Stimulated activated CD4-positive, alpha-beta T cell treated with anti-CD3 and anti-CD28 coated beads, Interleukin-1b, Interleukin-23, amount 100 ng/mL, for 4 hours (primary cell): ENCODE measurements at places on chromosomes 7 and 10.

DNA sequence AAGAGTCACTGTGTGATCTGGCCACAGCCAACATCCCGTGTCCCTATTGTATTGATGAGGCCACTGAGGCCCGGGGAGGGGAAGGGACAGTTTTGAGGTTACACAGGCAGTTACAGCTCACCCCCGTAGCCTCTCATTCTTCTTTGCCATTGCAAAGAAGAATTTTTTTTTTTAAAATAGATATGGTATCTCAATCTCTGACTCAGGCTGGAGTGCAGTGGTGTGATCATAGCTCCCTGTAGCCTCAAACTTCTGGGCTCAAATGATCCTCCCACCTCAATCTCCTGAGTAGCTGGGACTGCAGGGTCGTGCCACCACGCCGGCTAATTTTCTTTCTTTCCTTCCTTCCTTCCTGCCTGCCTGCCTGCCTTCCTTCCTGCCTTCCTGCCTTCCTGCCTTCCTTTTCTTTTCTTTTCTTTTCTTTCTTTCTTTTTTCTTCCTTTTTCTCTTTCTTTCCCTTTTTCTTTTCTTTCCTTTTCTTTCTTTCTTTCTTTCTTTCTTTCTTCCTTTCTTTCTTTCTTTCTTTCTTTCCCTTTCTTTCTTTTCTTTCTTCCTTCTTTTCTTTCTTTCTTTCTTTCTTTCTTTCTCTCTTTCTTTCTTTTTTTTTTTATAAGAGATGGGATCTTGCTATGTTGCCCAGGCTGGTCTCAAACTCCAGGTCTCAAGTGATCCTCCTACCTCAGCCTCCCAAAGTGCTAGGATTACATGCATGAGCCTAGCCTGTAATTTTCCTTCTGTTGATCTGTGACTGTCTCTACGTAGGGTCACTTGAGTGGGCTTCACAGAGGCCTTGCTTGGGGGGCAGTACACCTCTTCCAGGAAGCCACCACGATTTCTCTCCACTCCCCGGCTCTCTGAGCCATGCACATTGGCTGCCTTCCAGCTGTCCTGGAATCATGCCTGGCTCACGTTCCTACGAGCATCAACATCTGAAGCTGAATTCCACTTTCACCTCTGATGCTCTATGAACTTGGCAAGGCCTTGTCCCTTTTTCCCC lies 31.3 kb downstream of the TMEM270 start:
- DNase-seq, result no peak

GRCh38 chr10:397321-398068 lies 262.2 kb downstream of the ZMYND11 start:
- DNase-seq, result no peak

- DNase-seq, result no peak
These were observed 487.6 kb downstream of the ARL4A start for GRCh38 chr7:13174991-13175390.

- DNase-seq, result no peak
These were observed 590.2 kb downstream of the SH2D4B start for GRCh38 chr10:81127931-81128330.

DNA sequence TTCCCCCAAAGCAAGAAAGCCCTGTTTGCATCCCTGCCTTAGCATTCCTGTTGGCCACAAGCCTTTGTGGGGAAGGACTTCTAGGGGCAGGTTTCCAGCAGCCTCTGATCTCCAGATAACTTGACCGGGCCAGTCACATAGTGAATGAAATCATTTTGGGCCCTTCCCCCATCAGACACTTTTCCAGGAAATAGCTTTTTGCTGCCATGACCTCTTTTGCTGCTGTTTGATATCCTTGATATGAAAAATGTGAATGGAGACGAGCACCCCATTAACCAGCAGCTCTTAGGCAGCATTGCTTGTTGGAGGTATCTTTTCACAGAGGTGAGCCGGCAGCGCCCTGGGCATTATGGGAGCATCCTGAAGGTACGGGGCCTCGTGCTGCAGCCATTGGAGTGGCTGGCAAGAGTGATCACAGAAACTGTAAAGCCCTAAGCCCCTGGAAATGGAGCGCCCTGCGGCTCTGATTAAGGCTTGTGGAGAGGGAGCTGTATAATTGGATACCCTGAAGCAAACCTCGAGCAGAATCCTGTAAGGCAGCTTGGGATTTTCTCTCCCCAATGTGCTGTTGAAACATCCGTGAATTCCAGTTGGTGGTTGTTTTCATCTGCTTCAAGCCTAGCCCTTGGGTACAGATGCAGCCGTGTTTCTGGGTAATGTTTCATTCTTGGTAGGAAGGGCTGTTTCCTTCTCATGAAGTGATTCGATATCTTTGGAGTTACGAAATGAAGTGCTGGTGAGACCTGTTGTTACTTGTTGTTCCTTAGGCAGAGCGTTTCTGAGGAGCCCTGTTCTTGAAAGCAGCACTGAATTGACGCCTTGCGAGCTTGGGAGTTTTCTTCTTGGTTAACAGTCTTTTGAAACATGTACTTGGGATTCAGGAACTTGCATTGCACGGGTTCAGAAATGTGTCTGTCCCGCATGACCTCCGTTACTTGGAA lies 179.0 kb downstream of the PTEN start:
- DNase-seq, result no peak

- DNase-seq, result no peak
These were observed 165.9 kb upstream of the PPP1R3A start for GRCh38 chr7:114084472-114085312.

DNA sequence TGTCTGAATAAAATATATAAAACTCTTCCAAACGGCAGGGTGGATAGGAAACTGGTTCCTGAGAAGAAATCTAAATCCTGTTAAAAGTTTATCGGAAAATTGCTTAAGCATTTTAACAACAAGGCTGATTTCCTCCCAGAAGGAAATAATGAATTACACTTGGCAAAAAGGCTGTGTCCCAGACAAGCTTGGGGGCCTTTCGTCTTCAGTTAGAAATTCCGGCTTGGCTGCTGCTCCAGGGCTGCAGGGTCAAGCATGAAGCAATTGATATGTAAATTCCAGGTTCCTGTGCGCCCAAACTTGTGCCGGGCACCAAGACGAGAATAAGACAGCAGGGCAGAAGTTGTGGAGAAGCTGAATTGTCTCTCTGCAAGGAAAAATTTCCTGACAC lies 38.0 kb upstream of the LBX1 start:
- no peak for DNase-seq

GRCh38 chr10:110076559-110077318 lies 69.0 kb downstream of the ADD3 start:
- no peak for DNase-seq

- no peak for DNase-seq
These were observed 376.9 kb upstream of the LRGUK start for GRCh38 chr7:133750287-133750686.

- DNase-seq, result no peak
These were observed 38.3 kb downstream of the MACROH2A2 start for GRCh38 chr10:70090951-70091350.

- DNase-seq, result no peak
These were observed 1106.2 kb downstream of the NRG3 start for GRCh38 chr10:82981137-82981723.

DNA sequence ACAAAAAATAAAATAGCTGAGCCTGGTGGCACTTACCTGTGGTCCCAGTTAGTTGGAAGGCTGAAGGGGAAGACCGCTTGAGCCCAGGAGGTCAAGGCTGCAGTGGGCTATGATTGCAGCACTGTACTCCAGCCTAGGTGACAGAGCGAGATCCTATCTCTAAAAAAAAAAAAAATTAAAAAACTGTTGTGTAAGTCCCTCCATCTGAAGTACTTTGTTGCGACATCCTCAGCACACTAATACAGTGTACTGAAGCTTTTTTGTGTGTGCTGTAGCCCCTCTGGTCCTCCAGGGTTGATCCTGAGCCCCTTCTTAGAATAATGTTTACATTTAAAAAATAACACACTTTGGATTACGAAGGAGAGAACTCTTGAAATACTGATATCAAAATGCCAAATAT lies 71.3 kb downstream of the PFKFB3 start:
- no peak for DNase-seq

GRCh38 chr7:30789334-30789711 lies 18.1 kb downstream of the MINDY4 start:
- no peak for DNase-seq

- DNase-seq, result no peak
These were observed 131.0 kb upstream of the C1GALT1 start for GRCh38 chr7:7051206-7051877.

GRCh38 chr10:61279400-61279799 lies 173.8 kb downstream of the TMEM26 start:
- no peak for DNase-seq

DNA sequence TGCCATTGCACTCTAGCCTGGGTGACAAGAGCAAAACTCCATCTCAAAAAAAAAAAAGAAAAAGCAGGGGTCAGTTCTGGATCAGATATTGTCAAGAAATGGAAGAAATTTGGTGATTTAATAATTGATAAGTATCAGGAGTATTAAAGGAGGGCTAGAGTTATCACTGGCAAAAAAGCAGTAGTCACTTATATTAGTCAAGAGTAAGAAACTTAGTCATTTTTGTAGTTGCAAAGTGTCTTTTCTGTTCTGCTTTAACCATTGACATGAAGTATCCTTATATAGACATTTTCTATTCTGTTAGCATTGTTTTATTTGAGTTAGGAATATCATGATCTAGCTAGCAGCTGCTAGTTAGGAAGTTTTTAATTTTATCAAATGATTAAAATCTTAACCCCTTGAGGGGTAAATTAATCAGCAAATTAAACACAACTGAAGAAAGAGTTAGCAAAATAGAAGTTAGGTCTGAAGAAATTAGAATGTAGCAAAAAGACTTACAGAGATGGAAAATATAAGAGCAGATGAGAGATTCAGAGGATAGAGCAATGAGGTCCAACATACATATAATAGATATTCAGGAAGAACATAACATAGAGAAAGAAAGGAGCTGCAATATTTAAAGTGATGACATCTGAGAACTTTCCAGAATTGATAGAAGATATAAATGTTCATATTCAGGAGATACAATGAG lies 7.3 kb upstream of the CCDC6 start:
- no peak for DNase-seq

- DNase-seq, result peak; percentile 60
These were observed 723 bp downstream of the MTURN start for GRCh38 chr7:30135301-30136116.

GRCh38 chr10:131726076-131726880 lies 174.5 kb upstream of the PPP2R2D start:
- no peak for DNase-seq

- no peak for DNase-seq
These were observed 136.4 kb downstream of the CDC14C start for GRCh38 chr7:49060743-49061142.

DNA sequence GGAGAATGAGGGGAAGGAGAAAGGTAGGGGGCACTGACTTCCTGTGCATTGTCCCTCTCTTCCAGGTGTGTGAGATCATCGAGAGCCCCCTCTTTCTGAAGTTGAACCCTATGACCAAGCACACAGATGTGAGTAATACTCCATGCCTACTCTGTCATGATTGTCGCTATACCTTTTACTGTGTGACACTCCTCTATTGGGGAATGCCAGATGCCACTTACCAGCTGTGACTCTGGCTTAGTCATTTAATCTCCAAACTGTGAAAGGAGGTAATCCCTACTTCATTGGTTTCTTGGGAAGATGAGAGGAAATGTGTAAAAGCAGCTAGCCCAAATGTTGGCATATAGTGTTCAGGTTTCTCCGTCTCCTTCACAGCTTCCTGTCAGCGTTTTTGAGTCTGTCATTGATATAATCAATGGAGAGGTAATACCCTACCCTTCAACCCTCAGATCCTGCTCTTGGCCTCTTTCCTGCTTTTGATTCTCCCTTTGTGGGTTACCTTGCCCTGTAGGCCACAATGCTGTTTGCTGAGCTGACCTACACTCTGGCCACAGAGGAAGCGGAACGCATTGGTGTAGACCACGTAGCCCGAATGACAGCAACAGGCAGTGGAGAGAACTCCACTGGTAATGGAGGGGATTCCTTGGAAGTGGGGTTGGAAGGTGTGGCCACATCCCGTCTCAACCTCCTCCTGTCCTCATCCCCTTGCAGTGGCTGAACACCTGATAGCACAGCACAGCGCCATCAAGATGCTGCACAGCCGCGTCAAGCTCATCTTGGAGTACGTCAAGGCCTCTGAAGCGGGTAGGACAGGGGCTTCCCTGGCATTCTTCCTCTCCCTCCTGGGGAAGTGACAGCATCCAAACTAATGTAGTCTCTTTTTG lies 2.0 kb downstream of the COPS6 start:
- DNase-seq, result no peak

DNA sequence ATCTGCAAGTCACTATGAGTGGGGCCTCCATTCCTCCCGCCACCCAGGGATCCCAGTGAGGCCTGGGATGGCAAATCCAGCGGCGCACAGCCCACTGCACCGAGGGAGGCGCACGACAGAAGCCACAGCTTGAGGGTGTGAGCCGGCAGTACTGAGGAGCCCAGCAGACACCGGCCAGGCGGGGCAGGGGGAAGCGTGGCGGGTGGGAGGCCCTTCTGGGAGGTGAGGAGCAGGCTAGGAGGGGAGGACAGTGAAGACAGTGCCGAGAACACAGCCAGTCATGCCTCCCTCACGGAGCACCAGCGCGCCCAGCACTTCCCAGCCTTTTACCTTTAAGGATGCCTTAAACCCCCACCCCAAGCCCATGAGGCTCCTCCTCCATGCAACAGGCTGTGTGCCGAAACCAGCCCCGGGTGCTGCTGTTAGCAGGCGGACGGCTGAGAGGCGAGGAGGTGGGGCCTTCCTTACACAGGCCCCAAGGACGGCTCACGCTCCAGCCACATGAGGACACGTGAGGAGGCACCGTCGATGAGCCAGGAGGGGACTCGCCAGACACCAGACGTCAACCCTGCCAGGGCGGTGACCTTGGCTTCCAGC lies 258.5 kb downstream of the PTPRN2 start:
- DNase-seq, result no peak

DNA sequence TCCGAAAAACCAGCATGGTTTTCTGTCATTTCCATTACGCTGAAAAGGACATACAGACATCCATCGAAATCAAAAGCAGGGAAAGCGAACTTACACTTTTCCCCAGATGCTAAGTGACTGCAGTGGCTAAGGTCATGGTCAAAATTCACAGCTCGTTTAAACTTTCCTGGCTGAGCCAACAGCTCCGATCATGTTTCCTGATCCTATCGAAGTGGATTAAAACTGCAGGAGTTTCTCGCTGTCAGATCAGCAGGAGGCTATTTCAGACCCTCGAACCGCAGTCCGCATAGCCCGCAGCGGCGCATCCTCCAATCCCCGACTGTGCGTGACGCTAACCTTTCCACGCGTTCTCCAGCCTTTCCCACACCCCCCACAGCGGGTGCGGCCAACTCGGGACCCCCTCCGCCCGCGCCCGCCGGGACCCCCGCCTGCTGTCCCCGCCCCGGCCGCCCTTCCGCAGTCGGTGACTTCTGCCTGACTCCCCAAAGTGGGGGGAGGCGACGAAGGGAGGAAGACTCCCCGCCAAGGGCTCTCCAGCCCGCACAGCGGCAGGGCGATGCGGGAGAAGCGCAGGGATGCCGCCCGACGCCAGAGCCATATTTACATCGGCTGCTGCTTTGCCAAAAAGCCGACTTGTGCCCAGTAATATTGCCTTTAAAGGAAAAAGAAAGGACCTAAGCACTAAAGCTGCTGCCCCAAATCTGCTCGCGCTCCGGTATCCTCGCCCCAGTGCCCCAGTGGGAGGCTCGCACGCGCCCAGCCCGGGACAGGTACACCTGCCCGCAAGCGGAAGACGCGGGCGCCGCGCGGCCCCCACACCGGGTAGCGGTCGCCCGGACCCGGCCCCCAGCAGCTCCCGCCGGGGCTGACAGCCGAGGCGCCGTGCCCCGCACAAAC lies 1.2 kb downstream of the PIP4K2A start:
- DNase-seq, result peak; percentile 35

GRCh38 chr10:14598809-14599764 lies 175.6 kb downstream of the FAM107B start:
- no peak for DNase-seq
